ENCODE measurements at places on chromosomes 4 and X.

- DNase-seq: no peak
Measured at GRCh38 chrX:76148041-76148665, 24.7 kb upstream of the PBDC1 start.

- no peak for DNase-seq
Measured at GRCh38 chr4:138225477-138225876, 16.7 kb downstream of the SLC7A11 start.

- no peak for DNase-seq
Measured at GRCh38 chrX:46941341-46941740, 29.1 kb downstream of the JADE3 start.

DNA sequence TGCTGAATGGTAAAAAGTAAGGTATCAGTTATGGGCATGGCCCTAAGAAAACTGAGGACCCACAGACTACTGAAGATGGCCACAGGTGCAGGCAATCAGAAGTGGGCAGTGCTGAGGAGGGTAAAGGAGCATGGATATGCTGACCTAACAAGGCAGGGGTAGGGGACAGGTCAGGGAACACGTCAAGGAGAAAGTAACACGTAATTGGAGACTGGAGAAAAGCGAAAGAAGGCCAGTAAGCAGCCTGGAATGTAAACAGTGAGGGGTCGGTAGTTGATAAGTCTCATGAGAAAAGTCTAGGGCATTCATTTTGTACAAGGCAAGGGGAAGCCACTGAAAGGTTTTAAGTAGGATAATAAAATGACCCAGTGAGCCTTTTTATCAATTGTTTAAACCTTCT is 153.3 kb downstream of the PRDM5 start:
- no peak for DNase-seq

- no peak for DNase-seq
Measured at GRCh38 chrX:49106296-49106695, 17.2 kb downstream of the GPKOW start.

DNA sequence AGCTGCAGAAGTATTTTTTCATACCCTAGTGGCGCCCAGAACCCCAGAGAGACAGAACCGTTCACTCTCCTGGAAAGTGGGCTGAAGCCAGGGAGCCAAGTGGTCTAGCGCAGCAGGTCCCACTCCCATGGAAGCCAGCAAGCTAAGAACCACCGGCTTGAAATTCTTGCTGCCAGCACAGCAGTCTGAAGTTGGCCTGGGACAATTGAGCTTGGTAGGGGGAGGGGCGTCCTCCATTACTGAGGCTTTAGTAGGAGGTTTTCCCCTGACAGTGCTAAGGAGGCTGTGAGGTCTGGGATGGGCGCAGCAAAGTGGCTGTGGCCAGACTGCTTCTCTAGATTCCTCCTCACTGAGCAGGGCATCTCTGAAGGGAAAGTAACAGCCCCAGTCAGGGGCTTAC is 84.5 kb upstream of the ATXN3L start:
- DNase-seq: no peak

DNA sequence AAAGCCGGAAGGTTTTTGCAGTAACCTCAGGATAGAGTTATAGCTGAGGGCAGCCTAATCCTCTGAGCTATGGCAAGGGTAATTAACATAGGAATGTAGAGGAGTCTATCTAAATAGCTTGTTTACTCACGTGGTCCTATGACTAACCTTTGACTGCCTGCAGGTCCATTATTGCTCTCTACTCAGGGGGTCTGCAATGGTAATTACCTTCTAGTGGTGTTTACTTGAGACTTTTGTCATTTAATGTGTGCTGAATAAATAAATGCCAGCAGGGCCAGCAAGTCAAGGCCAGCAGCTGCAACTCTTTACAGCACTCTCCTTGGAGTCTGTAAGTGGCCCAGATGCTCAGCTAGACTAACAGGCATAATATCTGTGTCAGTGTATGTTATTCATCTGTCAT is 212.7 kb upstream of the FMR1 start:
- DNase-seq: no peak

- DNase-seq: peak; percentile 48
Measured at GRCh38 chr4:7843831-7844593, 95.6 kb downstream of the AFAP1 start.

DNA sequence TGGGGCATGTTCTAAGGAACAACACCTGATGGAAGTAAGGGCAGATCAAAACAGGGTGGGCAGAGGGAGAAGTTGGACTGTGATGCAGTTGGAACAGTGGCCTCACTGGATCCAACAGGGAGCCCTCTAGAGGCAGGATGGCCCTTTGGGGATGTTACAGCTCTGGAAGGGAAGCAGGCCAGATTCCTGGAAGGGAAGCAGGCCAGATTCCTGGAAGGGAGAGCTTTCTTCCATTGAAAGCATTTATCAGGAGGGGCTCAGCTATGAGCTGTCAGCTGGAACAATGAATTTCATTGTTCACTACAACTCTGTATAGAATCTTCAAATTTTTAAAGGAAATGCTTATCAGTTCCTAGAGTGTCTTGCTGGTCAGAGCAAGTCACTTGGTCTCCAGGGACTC is 17.7 kb downstream of the IL15 start:
- DNase-seq: no peak

GRCh38 chrX:107197319-107197718 is 8.9 kb downstream of the NUP62CL start:
- no peak for DNase-seq

- DNase-seq: peak; percentile 95
Measured at GRCh38 chrX:131792356-131792749, 230.7 kb upstream of the STK26 start.

- peak; percentile 63 for DNase-seq
Measured at GRCh38 chrX:78104447-78105176, 564 bp downstream of the PGK1 start.

GRCh38 chr4:42995343-42995944 is 102.9 kb downstream of the GRXCR1 start:
- DNase-seq: no peak

DNA sequence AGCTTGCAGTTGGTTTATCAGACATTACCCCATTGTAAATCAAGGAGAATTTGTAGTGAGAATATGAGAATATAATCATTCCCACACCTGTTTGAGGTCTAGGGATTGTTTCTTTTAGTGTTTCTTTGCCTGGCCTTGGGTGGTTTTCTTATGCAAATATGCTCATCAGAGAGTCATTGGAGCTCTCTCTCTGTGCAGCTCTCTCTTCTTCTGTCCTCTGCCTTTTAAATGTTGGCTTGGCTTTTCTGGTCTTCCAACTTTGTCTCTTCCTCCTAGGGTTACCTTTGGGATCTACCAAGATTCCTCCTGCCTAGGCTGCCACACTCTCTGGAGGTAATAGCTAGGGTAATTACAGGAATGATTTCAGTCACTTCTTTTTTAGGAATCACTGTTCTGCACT is 102.3 kb upstream of the ARSJ start:
- DNase-seq: no peak

GRCh38 chr4:58564695-58565475 is 1454.7 kb upstream of the IGFBP7 start:
- DNase-seq: no peak

GRCh38 chr4:105715692-105716278 is 7.2 kb downstream of the GSTCD start:
- DNase-seq: no peak

DNA sequence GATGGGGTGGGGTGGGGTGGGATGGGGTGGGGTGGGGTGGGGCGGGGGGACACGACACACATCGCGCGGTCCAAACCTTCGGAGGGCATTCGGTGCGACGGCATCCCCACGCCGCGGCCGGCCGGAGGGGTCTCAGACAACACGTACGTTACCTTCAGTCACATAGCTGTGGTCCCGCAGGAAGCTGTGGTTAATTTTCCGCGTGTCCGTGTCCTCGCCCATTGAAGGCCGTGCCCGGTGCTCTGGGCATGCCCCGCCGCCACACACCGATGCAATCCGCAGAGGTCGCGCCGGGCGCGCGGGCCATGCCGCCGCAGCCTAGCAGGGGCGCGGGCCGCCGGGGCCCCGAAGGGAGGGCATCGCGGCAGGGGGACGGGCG is 417 bp downstream of the PPP2R2C start:
- DNase-seq: no peak

Data from CD4-positive, alpha-beta T cell treated with Interferon gamma for 1 hour (primary cell).